ENCODE measurements at places on chromosomes 1 and 21.

GRCh38 chr1:25126562-25126961 is 105.7 kb downstream of the SYF2 start:
- no peaks in the 10 kb centered on the region for H3K4me1 ChIP-seq
- no peak overlapping the region for H3K4me3 ChIP-seq
- H3K27me3 ChIP-seq, result no peaks in the 10 kb centered on the region
- H3K27ac ChIP-seq, result no peak overlapping the region
- no peak for DNase-seq
- no peaks in the 10 kb centered on the region for H3K36me3 ChIP-seq

GRCh38 chr1:240058049-240058448 is 33.6 kb upstream of the FMN2 start:
- no peak overlapping the region for H3K4me3 ChIP-seq
- no peak for DNase-seq
- peak overlapping the region; percentile 52 for H3K27ac ChIP-seq
- no peaks in the 10 kb centered on the region for H3K27me3 ChIP-seq
- H3K36me3 ChIP-seq, result no peaks in the 10 kb centered on the region

DNA sequence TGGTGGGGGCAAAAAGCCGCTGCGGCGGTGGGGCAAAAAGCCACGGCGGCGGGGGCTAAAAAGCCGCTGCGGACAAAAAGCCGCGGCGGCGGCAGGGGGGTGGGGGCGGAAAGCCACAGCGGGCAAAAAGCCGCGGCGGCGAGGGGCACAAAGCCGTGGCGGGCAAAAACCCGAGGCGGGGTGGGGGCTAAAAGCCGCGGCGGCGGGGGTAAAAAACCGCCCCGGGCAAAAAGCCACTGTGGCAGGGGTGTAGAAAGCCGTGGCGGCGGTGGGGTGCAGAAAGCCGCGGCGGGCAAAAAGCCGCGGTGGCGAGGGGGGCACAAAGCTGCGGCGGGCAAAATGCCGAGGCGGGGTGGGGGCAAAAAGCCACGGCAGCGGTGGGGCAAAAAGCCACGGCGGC is 3901.8 kb downstream of the SRGAP2C start:
- no peak for DNase-seq
- no peaks in the 10 kb centered on the region for H3K36me3 ChIP-seq
- no peak overlapping the region for H3K4me3 ChIP-seq
- H3K27me3 ChIP-seq, result no peaks in the 10 kb centered on the region

- no peak overlapping the region for H3K27ac ChIP-seq
- H3K36me3 ChIP-seq, result peaks cover 7% of the 10 kb centered on the region
- no peak for DNase-seq
- no peaks in the 10 kb centered on the region for H3K27me3 ChIP-seq
- no peak overlapping the region for H3K4me3 ChIP-seq
- H3K4me1 ChIP-seq, result peaks cover 24% of the 10 kb centered on the region
Observed at GRCh38 chr1:112444269-112444668, 48.3 kb downstream of the CTTNBP2NL start.

- no peaks in the 10 kb centered on the region for H3K36me3 ChIP-seq
- DNase-seq, result no peak
- no peak overlapping the region for H3K4me3 ChIP-seq
- no peak overlapping the region for H3K27ac ChIP-seq
- no peaks in the 10 kb centered on the region for H3K27me3 ChIP-seq
Observed at GRCh38 chr21:38171723-38172344, 85.0 kb upstream of the KCNJ15 start.

Measured in tibial nerve (tissue), 4 donors.